ENCODE measurements at places on chromosomes 5 and 9. TPM values are rescaled to one million over a fixed set of nuclear protein-coding genes. Genes with fewer than 3 reads are reported as not detected.

- no peak for DNase-seq
These were observed 69.3 kb upstream of the TMEM252 start for GRCh38 chr9:68609901-68610415.

DNA sequence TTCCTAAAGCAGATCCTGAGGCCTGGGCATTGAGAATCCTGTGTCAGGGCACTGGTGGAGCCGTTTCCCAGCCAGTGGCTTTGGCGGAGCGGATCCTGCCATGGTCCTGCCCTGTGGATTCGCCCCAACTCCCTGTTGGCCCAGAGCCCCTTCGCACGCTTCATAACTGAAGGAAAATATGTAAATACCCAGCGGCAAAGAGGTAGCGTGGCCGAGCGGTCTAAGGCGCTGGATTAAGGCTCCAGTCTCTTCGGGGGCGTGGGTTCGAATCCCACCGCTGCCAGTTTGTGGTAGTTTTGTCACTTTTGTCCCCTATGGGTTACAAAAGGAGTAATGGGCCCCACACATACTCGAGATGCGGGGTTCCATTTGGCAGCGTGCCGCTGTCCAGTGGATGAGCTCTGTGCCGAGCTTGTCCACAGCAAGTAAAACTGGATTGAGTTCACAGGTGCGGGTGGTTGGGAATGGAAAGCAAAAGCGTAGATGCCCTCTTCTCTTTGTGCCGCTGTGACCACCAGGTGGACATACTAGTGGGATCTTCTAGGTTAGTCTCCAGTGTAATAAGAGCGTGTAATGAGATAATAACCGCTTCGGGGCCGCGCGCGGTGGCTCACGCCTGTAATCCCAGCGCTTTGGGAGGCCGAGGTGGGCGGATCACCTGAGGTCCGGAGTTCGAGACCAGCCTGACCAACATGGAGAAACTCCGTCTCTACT is 17.3 kb downstream of the TRIM7 start:
- DNase-seq, result peak; percentile 78

- DNase-seq, result no peak
These were observed 47.3 kb upstream of the SLC30A5 start for GRCh38 chr5:69046375-69046957.

- no peak for DNase-seq
These were observed 674 bp downstream of the LHFPL2 start for GRCh38 chr5:78647838-78648358.

- no peak for DNase-seq
These were observed 242.5 kb downstream of the TRIM32 start for GRCh38 chr9:116929621-116930020.

DNA sequence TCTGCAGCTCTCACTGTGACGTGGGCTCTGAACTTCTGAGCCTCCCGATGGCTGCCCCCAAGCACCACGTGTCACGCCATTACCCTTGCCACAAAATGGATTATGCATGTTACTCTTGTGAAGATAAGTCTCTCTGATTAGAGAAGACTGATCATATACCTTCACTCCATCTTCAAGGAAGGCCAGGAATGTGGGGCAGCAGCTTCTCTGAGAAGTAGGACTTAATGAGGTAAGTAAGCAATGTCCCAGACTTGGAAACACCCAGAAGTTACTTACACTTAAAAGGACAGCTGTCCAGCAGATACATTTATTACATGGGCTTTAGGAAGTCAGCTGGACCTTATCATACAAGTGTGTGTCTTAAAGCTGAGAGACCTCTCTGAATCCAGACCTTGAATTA is 155.0 kb downstream of the FGF1 start:
- DNase-seq, result no peak

GRCh38 chr9:99919930-99920329 is 13.5 kb downstream of the STX17 start:
- no peak for DNase-seq

- DNase-seq, result peak; percentile 89
These were observed 20.3 kb downstream of the CCDC187 start for GRCh38 chr9:136283291-136284235.

GRCh38 chr5:147686421-147686820 is 96.1 kb downstream of the JAKMIP2 start:
- no peak for DNase-seq

- DNase-seq, result no peak
These were observed 33.6 kb downstream of the CSNK1A1 start for GRCh38 chr5:149517461-149518122.

- DNase-seq, result no peak
These were observed 10.3 kb downstream of the SLC28A3 start for GRCh38 chr9:84330246-84330645.

PCDHB9 gene
- total RNA-seq, result 0.12 TPM

N4BP3 gene
- total RNA-seq, result 47.2 TPM

IGFBPL1 gene
- not detected for total RNA-seq

ATP10B gene
- not detected for total RNA-seq

BAAT gene
- total RNA-seq, result not detected
